ENCODE measurements at places on chromosomes 5 and 9.

GRCh38 chr9:124209774-124210173 is 48.0 kb upstream of the NEK6 start:
- no peak for DNase-seq

DNA sequence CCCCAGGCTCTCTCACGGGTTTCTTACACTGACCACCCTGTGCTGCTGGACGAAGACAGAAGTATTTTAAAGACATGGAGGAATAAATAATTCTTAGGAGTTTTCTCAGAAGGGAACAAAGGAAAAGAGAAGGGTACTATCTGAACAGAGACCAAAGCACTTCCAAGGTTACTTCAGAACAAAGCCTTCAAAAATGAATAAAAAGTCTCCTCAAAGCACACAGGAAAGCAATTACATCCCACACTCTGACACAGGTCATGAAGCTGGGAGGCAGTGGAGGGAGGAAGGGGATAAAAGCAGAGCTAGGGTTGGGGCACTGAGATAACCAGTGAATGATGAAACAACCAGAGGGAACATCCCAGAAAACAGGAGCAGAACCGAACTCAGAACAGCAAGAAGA is 151.8 kb downstream of the ARSB start:
- DNase-seq = no peak

DNA sequence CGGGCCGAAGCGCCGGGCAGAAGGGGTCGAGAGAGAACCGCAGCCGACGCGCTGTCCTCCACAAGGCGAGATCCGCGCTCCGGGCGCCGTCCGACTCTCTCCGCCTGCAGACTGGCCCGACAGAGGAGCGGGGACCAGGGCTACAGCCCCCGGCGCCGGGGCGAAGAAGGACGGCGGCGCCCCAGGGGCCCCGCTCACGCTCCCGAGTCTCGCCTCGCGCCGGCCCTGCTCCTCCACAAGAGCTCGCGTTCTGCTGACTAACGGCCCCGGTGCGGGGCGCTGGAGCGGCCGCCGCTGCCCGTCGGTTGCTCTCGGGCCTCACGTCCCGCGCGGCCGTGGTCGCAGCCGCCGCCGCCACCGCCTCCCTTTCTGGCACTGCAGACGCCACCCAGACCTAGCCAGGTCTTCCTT is 338 bp downstream of the ABHD17B start:
- DNase-seq = no peak

- DNase-seq = no peak
These were observed 284.4 kb downstream of the KDM4C start for GRCh38 chr9:7042124-7042523.

GRCh38 chr5:78824831-78825281 is 160.3 kb downstream of the ARSB start:
- DNase-seq = peak; percentile 39

DNA sequence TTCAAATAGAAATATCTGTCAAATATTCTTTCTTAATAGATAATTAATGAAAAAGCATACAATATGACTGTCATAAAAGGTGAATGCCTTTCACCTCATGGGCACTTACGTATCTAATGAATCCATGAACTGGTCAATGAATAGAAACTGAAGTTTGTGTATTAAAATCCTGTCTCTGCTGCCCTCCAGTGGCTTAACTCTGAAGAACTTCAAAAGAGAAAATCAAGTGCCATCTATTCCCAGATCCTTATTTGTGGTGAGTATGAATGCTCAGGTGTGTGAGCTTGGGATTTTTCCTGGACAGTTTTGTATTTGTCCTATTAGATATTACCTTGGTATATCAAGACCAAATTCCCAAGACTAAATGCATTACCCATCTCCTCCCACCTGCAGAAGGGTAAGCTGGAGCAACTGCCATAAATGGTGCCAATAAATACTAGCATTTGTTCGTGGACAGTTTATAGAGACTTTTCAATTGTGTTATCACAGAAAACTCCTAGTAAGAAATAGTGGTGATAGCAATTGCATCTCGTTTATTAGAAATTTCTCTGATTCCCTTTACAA is 44.0 kb upstream of the SVEP1 start:
- peak; percentile 52 for DNase-seq

DNA sequence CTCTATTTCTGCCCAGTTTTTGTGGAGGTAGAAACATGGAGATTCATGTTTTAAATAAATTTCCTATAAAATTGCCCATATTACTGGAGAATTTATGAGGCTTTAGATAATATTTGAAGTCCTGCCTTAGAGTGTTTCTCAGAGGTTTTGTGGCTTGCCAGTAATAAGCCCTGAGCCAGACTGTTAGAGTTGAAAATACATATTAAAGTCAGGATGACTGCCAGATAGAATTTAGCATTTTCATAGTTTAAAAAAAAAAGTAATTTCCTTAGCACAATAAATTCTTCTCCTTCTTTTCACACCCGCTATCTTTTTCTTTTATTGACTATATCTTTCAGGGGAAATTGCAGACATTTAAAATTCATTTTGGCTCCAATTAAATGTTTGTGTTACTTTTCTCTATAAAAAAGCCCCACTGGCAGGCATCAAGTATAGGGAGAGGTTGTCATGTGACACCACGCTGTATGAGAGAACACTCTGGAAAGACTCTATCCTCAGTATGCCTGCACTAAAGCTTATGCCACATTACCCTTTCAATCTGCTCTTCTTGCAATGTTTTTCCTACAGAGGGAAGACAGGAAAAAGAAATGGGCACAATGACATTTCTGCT is 135.2 kb downstream of the MPDZ start:
- DNase-seq = no peak

- no peak for DNase-seq
These were observed 21.0 kb downstream of the CDKL3 start for GRCh38 chr5:134345996-134346395.

GRCh38 chr5:22372826-22373660 is 480.1 kb downstream of the CDH12 start:
- DNase-seq = no peak

DNA sequence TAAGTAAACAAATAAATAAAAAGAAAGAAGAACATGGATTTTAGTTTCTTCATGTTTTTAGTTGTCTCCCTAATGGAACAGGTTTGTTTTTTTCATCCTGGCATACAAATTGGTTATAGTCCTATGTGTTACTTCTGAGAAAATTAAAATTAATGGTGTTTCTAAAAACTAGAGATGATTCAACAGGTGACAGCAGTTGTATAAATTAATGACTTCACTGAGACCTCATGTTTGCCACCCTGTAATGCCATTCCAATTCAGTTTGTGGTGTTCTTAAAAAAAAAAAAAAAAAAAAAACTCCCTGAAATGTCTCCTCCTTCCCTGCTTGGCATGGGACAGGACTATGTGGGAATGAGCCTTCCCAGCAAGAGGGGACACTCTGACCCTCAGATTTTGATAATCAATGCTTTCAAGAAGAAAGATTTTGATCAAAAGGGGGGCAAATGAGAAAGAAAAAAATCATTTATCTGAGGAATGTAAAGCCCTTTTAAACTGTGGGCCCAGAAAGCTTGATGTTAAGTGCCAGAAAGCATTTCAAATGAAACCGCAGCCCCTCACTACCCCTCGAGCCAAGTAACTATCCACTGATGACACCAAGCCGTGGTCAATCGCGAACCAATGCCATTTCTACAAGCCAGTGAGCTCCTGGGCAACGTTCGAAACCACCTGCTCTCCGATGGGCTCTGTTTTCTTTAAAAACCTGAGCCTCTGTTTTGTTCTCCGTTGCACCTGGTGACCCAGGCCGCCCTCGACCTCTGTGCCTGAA is 941 bp downstream of the EXD3 start:
- no peak for DNase-seq

- DNase-seq = peak; percentile 81
These were observed at the start of gene STOM for GRCh38 chr9:121369595-121370265. Gene STOM, minus strand, starts transcription at chr9:121370250. Its CDS starts 63 bp downstream, at chr9:121370187.

DNA sequence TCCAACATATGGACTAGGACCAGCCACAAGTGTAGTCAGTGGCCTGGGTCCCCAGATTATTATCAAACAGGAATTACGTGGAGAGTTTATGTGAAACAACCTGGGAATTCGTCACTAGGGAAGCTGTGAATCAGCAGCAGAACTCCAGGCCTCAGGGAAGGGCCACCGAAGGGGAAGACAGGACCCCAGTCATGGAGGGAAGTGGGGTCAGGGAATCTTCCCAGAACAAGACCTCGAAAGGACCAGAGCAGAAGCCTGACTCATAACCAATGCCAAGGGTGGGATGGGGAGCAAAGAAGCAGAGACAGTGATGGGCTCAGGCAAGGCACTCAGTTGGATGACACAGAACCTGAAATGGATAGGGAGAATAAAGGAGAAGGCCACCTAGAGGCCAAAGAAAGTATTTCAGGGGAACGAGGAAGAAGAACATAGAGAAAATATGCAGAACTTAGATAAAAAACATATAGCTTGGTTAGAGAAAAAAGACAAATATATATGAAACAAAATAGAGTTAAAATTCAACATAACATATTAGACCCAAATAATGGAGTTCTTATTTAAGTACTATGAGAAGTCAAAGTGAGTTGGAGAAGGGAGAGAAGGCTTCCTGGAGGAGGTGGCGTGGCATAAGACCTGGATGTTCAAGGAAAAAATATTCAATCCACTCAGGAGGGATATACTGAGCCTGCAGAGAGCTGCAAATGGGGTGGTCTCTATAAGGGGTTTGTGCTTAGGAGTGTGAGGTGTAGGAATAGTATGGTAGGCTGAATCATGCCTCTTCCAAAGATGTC is 66.7 kb upstream of the CAST start:
- DNase-seq = no peak

DNA sequence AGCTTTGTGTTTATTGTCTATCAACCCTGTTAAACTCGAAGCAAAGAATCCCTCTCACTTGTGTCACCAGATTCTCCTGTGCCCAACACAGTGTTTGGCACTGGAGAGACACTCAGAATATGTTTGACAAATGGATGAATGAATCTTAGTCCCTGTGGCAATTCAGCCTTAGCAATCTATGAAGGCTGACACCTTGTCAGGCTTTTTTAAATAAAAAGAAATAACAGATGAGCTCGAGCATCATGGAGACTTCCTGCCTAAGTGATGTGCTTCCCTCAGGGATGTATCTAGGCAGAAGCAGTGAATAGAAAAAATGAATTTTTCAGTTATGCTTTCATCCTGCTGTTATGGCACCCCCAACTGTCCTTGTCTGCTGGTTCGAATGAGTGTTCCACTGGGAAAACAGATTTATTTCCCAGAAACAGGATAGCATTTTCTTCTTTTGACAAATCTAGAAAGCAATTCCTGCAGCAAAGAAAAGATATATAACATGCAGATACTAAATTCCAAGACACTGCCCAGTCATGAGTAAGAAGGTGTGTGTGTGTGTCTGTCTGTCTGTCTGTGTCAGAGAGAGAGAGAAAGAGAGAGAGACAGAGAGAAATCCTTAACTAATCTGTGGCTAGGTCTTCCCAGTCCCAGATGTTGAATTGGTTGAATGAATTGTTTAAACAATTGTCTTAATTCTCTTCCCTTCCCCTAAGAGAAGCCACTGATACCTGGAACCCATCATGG is 16.7 kb downstream of the MAMDC2 start:
- no peak for DNase-seq

GRCh38 chr9:8616414-8616813 is 816.8 kb upstream of the DMAC1 start:
- no peak for DNase-seq

DNA sequence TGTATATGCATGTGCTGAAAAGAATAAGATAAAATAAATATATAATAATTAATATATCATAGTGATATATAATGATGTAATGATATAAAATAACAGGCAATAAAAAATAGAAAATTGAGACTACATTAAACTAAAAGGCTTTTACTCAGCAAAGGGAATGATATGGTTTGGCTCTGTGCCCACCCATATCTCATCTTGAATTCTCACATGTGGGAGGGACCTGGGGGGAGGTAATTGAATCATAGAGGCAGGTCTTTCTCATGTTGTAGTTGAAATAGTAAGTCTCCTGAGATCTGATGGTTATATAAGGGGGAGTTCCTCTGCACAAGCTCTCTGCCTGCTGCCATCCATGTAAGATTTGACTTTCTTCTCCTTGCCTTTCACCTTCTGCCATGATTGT is 1550.9 kb upstream of the CDH6 start:
- no peak for DNase-seq

- no peak for DNase-seq
These were observed 455.7 kb upstream of the MPDZ start for GRCh38 chr9:13735181-13735580.

DNA sequence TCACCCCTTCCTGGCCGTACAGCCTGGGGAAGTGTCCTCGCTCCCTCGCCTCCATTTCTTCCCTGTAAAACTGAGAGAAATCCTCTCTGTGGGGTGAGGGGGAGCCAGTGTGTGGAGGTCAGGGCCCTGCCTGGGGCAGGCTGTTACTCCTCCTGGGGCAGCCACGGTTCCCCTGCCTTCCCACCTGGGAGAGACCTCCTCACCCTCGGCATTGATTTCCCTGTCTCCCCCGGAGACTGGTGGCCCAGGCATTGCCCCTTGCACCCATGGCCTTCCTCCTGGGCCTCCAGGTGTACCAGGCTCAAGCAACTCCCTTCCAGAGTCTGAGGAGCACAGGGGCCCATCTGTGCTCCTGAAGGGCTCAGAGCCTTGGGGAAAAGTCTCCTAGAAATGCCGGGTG is 75.6 kb upstream of the RNU6ATAC start:
- no peak for DNase-seq

- DNase-seq = no peak
These were observed 44.1 kb downstream of the EPB41L4B start for GRCh38 chr9:109276469-109277440.

- DNase-seq = no peak
These were observed 118.5 kb upstream of the MAP1B start for GRCh38 chr5:71988808-71989207.

- DNase-seq = no peak
These were observed 21.9 kb downstream of the POLR1E start for GRCh38 chr9:37507566-37508134.

GRCh38 chr5:1998348-1998669 is 115.6 kb upstream of the IRX4 start:
- DNase-seq = no peak

GRCh38 chr5:74316064-74316603 is 324.4 kb downstream of the ENC1 start:
- DNase-seq = peak; percentile 94

DNA sequence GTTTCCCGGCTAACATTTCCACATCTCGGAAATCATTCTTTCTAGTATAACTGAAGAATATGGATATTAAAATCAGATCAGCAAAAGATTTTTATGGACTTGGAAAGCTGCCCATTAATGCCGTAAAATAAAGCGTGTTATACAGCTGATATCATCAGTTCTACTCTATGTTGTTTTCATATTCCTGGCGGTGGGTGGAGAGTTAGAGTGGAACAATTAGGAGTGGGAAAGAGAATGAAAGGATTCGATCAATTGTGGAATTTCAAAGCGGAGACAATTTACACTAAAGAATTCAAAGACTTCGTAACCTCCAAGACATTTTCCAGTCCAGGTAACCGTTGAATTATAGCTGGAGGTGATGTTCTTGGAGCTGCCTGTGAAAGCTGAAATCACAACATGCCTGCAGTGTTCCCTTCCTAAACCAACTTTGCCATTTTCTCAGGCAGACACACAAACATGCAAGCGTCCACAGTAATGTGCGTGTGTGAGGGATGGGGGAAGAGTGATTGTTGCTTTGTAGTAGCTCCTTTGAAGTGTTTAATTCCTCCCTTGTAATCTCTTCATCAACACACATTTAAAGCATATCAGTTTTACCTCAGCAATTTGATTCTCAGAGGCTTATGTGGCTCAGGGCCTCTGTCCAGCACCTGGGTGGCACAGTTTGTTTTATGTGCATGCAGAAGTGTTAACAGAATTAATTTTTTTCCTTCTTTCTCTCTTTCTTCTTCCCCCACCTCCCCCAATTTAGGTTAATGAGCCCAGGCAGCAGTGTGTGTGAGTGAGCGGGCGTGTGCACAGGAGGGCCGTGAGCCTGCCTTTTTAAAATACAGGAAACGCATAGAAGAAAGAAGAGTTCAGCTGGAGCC is 544.1 kb downstream of the RAB3C start:
- no peak for DNase-seq

GRCh38 chr5:75028090-75028489 is 24.3 kb downstream of the GCNT4 start:
- no peak for DNase-seq

Data from AG08395 (cell line).